Umbilical cord (tissue), 2 donors: ENCODE measurements at places on chromosomes 6 and 20. TPM values are rescaled to one million over a fixed set of nuclear protein-coding genes. Genes with fewer than 3 reads are reported as not detected.
A peak's percentile ranks its signal among the peaks of the same experiment; 100 is the strongest.

GRCh38 chr6:34684919-34685318 is 11.6 kb downstream of the ILRUN start:
- no peak for DNase-seq

DNA sequence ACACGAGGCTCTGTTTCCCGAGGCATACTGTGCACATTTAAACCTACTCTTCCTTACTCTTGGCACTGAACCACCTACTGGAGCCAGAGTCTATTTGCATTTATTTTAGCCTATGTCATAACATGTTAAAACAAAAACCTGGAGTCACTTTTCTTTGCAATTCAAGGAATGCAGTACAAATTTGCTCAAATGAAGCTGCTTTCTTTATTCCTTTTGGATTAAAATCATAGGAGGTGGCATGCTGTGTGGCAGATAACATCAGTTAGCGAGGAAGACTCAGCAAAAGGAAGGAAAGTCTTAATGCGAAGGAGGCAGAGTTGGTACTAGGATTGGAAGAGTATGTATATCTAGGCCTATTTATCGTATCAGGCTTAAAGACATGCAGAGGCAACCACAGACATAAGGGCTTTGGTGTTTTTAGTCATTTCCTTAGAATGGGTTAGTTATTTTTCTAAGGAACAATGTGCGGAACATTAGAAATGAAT is 92.9 kb downstream of the SAMD3 start:
- peak; percentile 2 for DNase-seq

DNA sequence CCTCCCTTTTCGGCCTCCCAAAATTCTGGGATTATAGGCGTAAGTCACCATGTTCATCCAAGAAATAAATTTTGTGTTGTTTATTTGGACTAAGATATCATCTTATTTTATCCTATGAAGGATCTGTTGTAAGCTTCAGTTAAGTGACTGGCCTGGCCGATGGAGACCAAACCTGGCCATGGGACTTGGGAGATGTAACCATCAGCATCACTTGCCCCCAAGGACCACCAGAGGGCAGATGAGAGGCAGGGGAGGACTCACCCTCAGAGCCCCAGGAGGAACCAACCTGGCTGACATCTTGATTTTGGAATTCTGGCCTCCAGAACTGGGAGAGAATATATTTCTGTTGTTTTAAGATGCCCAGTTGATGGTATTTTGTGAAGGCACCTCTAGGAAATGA is 266.7 kb downstream of the CDH26 start:
- no peak for DNase-seq

DNA sequence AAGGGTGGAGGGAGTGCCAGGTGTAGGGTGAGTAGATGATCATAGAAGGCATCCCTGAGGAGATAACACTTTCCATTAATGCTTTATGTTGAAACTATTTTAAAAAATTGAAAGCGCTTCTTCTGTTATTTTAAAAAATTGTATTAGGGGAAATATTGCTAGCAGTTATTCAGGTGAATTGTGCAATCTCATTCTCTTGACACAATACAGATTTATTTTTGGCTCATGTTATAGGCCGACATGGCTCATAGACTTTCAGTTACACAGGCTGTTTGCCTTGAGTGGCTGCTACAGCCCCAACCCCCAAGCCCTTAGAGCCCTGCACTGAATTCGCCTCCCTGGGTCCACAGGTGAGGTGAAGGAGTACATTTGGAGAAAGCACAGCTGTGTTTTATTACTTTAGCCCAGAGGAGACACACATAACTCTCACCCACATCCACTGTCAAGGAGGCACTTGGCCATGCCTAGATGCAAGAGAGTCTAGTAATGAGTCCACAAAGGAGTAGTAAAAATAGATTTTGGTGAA is 228.2 kb downstream of the RFPL4B start:
- DNase-seq, result no peak

DNA sequence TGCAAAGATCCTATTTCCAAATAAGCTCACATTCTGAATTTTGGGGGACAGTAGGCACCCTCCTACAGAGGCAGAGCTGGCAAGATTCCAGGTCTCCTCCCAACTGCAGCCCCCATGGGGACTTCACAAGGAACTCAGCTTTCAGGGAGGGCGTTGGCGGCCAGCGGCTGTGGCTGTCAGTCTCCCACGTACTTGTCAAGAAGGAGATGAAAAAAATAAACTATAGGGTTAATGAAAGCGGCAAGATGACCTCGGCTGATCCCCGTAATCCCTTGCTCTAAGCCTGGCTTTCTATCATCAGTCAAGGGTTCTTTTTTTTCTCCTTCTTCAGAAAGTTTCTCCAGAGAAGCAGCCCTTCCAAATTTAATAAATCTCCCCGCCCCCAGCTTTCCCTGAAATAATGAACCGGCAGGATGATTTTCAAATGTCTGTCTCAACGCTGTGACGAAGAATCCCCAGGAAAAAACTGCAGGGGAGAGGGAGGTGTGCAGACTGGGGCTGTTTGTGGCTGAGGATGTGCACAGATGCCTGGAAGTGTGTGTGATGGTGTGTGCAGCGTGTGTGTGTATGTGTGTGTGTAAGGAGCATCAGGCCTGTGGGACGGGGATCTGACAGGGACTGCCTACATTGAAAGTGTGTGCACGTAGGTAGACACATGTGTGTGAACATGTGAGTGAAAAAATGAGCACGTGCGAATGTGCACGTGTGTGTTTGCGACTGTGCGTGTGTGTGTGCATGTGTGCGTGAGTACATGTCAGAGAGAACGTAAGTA is 78.7 kb downstream of the SLC2A10 start:
- peak; percentile 42 for DNase-seq

GRCh38 chr20:10453241-10453640 is 18.1 kb downstream of the SLX4IP start:
- peak; percentile 12 for DNase-seq

- DNase-seq, result peak; percentile 47
Observed at GRCh38 chr6:105900125-105900937, 185.8 kb upstream of the PRDM1 start.

The CALHM4 gene
- 2.4 TPM for total RNA-seq

The TFAP2C gene
- 6.7 TPM for total RNA-seq

The MICB gene
- total RNA-seq, result 0.24 TPM

The ENPP5 gene
- total RNA-seq, result 2.4 TPM
